ENCODE measurements at places on chromosomes 4 and X.

DNA sequence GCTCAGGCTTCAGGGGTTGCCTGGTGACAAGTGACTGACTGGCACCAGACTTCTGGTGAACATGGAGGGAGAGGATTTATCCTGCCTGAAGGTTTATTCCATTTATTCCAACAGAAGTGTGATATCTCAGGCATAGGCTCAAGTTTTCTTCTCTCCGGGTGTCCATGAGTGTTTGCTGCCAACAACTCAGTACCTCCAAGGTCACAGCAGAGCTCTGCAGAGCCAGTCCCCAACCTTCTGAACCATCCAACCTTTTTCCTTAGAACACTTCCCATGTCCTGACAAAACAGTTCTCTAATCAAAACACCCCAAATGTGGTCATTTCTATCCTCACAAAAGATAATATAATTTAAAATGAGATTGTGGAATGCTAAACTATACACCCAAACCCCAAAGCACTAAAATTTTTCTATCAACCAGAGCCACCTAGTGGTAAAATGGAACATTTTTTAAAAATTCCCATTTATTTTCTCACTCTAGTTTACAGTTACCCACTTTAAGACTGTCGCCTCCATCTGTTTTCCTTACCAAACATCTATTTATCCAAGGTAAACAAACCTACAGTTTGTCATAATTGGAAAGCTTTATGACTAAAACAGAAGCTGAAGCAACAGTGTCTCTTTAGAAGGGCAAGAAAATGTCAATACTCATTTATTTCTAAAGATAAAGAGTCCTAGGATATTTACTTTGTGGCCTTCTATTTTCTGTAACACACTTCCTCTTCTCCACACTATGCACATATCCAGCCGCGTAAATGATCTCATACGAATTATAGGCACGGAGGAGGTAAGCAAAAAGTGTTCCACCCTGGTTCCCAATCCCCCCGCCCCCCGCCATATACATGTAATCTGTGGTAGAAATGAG lies 39.5 kb downstream of the TMEM154 start:
- peak; percentile 67 for DNase-seq

- DNase-seq = peak; percentile 71
These were observed 23.1 kb upstream of the TMEM150C start for GRCh38 chr4:82584931-82585330.

DNA sequence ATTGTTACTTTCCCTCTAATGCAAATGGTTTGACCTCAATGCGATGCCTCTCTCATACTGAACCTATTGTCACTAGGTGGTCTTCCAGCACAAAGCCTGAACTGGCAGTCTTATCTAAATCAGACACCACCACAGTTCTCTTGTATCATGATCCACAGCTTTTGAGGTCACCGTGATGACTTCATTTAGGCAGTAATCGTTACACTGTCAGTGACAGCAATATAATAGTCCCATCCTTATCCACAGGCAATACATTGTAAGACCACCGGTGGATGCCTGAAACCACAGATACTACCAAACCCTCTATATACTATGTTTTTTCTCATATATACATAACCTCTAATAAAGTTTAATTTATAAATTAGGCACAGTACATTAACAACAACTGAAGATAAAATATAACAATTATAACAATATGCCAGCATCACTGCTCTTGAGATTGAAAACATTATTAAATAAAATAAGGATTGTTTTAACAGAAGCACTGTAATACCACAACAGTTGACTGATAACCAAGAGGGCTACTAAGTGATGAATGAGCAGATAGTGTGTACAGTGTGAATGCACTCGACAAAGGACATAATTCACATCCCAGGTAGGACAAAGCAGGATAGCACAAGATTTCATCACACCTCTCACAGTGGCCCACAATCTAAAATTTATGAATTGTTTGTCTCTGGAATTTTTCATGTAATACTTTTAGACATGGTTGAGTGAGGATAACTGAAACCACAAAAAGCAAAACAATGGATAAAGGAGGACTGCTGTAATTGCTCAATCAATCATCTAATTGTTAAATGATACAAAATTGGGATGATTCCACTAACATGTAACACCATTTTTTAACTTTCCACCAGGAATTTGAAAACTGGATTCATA lies 419.4 kb downstream of the CENPC start:
- no peak for DNase-seq

DNA sequence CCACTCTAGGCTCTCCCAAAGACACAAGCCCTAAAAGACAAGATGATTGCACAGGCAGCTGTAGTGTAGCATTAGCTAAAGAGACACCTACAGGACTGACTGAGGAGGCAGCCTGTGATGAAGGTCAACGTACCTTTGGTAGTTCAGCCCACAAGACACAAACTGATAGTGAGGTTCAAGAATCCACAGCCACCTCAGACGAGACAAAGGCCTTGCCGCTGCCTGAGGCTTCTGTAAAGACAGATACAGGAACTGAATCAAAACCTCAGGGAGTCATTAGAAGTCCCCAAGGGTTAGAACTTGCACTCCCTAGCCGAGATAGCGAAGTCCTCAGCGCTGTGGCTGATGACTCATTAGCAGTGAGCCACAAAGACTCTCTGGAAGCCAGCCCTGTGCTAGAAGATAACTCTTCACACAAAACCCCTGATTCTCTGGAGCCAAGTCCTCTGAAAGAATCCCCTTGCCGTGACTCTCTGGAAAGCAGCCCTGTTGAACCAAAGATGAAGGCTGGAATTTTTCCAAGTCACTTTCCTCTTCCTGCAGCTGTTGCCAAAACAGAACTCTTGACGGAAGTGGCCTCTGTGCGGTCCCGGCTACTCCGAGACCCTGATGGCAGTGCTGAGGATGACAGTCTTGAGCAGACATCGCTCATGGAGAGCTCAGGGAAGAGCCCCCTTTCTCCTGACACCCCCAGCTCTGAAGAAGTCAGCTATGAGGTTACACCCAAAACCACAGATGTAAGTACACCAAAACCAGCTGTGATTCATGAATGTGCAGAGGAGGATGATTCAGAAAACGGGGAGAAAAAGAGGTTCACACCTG lies 306.3 kb downstream of the ANK2 start:
- peak; percentile 88 for DNase-seq

DNA sequence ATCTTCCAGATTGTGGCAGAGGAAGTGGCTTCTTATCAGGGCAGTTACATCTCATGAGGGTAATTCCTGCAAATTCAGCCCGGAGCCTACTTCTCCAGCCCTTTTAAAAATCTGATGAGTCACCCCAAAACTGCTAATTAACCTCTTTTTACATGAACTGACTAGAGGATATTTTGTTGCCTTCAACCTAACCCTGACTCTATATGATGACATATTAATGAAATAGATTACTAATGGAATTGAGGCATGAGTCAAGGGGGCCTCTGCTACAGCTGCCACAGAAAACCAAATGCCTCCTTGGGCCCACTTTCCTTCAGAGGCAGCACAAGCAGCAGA lies 72.5 kb downstream of the QRFPR start:
- DNase-seq = peak; percentile 40

DNA sequence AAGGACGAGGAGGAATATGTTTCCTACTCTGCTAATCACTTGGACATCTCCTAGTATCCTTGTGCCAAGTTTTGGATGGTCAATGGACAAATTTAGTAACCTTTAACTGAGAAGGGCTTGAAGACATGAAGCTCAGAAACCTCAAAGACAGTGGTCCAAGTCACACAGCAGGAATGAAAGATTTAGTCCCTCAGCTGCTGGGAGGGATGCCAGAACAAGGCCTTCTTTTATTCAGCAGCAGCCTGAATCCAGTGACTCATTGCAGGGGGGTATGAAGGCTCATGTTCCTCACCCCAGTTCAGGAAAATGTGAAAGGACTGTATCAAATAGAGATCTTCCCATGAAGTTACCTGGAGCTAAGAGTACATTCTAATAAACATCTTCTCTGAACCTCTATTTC lies 214.9 kb upstream of the UGT8 start:
- no peak for DNase-seq

DNA sequence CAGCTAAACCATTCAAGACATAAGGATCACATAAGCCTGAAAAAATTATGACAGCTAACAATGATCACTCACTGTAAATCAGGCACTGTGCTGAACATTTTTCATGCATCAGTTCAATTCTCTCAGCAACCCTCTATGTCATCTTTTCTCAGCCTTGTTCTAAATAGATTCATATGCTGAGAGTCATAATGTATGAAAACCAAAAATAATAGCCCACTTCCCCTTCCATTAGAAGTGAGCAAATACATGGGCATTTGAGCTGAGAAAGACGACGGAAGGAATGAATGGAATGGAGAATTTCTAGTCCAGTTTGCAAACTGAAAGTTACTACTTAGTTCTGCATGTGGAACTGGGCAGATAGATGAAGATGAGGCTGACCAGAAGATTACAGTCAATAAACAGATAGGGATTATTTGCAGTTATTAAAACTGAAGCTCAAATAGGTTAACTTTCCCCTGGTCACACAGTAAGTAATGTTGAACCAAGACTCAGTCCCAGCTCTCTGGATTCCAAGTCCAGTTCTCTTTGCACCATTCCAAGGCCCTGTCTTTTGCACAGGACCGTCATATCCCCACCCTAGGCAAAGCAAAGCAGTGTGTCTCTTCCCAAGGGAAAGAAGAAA lies 1.6 kb upstream of the SH3RF1 start:
- no peak for DNase-seq
